ENCODE measurements at places on chromosomes 6 and 20. TPM values are rescaled to one million over a fixed set of nuclear protein-coding genes. Genes with fewer than 3 reads are reported as not detected.

DNA sequence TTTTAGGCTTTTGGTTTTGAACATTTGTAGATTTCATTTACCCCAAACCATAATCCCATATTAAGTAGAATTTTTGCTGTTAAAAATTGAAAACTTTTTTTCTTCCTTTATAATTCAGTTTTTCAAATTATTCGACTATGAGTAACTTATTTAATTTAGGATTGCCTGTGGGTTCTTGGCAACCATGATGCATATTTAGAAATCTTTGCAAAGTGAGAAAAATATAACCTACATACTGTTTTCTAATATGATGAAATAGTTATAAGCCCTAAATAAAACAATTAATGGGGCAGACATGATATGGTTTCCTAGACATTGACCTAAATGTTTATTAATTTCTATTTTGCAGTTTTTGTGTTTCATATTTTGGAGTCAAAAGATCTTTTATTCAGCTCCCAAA lies 23.6 kb downstream of the NEDD9 start:
- H3K4me3 ChIP-seq, result no peak overlapping the region
- no peaks in the 10 kb centered on the region for H3K4me1 ChIP-seq
- no peak overlapping the region for H3K27ac ChIP-seq
- no peak for DNase-seq
- H3K36me3 ChIP-seq, result no peaks in the 10 kb centered on the region

GRCh38 chr20:44771172-44771535 lies 25.5 kb downstream of the KCNK15 start:
- no peaks in the 10 kb centered on the region for H3K27me3 ChIP-seq
- H3K36me3 ChIP-seq, result no peaks in the 10 kb centered on the region
- H3K4me1 ChIP-seq, result no peaks in the 10 kb centered on the region
- no peak for DNase-seq
- H3K4me3 ChIP-seq, result no peak overlapping the region

- no peak overlapping the region for H3K27ac ChIP-seq
- no peaks in the 10 kb centered on the region for H3K36me3 ChIP-seq
- no peaks in the 10 kb centered on the region for H3K4me1 ChIP-seq
- DNase-seq, result no peak
- H3K27me3 ChIP-seq, result no peaks in the 10 kb centered on the region
Observed at GRCh38 chr6:11236076-11236750, 3.7 kb upstream of the NEDD9 start.

GRCh38 chr20:9609887-9610502 lies 95.6 kb downstream of the LAMP5 start:
- no peaks in the 10 kb centered on the region for H3K4me1 ChIP-seq
- H3K36me3 ChIP-seq, result no peaks in the 10 kb centered on the region
- H3K4me3 ChIP-seq, result no peak overlapping the region
- no peak for DNase-seq
- no peak overlapping the region for H3K27ac ChIP-seq

DNA sequence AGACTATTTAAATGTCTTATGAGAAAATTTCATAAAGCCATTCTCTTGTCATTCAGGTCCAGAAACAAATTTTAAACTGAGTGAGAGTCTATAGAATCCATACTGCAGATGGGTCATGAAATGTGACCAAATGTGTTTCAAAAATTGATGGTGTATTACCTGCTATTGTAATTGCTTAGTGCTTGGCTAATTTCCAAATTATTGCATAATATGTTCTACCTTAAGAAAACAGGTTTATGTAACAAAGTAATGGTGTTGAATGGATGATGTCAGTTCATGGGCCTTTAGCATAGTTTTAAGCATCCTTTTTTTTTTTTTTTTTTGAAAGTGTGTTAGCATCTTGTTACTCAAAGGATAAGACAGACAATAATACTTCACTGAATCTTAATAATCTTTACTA lies 5.0 kb downstream of the MARCKS start:
- H3K36me3 ChIP-seq, result no peaks in the 10 kb centered on the region
- no peak overlapping the region for H3K4me3 ChIP-seq
- no peaks in the 10 kb centered on the region for H3K27me3 ChIP-seq
- H3K27ac ChIP-seq, result no peak overlapping the region
- H3K4me1 ChIP-seq, result no peaks in the 10 kb centered on the region
- no peak for DNase-seq

GRCh38 chr20:354298-354977 lies 7.5 kb downstream of the NRSN2 start:
- no peaks in the 10 kb centered on the region for H3K4me1 ChIP-seq
- H3K36me3 ChIP-seq, result no peaks in the 10 kb centered on the region
- H3K27me3 ChIP-seq, result no peaks in the 10 kb centered on the region
- no peak overlapping the region for H3K27ac ChIP-seq
- peak; percentile 65 for DNase-seq
- no peak overlapping the region for H3K4me3 ChIP-seq

- DNase-seq, result no peak
- H3K4me3 ChIP-seq, result no peak overlapping the region
- H3K36me3 ChIP-seq, result no peaks in the 10 kb centered on the region
- H3K4me1 ChIP-seq, result peaks cover 1% of the 10 kb centered on the region
Observed at GRCh38 chr6:109793792-109794191, 102.7 kb downstream of the FIG4 start.

- no peaks in the 10 kb centered on the region for H3K36me3 ChIP-seq
- H3K4me1 ChIP-seq, result no peaks in the 10 kb centered on the region
- no peak overlapping the region for H3K4me3 ChIP-seq
- no peaks in the 10 kb centered on the region for H3K27me3 ChIP-seq
Observed at GRCh38 chr6:138188278-138188941, 26.7 kb downstream of the ARFGEF3 start.

POPDC3 gene
- total RNA-seq, result not detected

PHACTR3 gene
- total RNA-seq, result 11.3 TPM

KAT14 gene
- total RNA-seq, result 10.0 TPM

CST7 gene
- total RNA-seq, result 1.1 TPM

PRL gene
- not detected for total RNA-seq

HNF4A gene
- total RNA-seq, result 1.5 TPM

Measured in ovary (tissue), 10 donors.